Subcutaneous preadipocyte (primary cell): ENCODE measurements at places on chromosomes 2 and 18. TPM values are rescaled to one million over a fixed set of nuclear protein-coding genes. Genes with fewer than 3 reads are reported as not detected.

The GALNT14 gene
- 0.98 and 1.1 TPM in 2 replicates for total RNA-seq

The CHRND gene
- total RNA-seq: not detected in 2 replicates

The GPBAR1 gene
- total RNA-seq: 0.20 TPM in 1 of 2 replicates, not detected in the other

The SNRNP200 gene
- 37.1 and 47.3 TPM in 2 replicates for total RNA-seq

The POTEJ gene
- not detected in 2 replicates for total RNA-seq

The LRRFIP1 gene
- 59.0 and 67.6 TPM in 2 replicates for total RNA-seq

The NAT8 gene
- total RNA-seq: not detected in 2 replicates

The OR6B2 gene
- total RNA-seq: not detected in 2 replicates

The IL18R1 gene
- total RNA-seq: 0.73 and 2.2 TPM in 2 replicates

The GAREM1 gene
- total RNA-seq: 7.2 and 8.1 TPM in 2 replicates

The LYG2 gene
- not detected in 2 replicates for total RNA-seq

The POTEC gene
- total RNA-seq: not detected in 2 replicates

The UGT1A3 gene
- total RNA-seq: not detected in 2 replicates

The PLA2R1 gene
- total RNA-seq: 5.9 and 7.7 TPM in 2 replicates

The IL36A gene
- not detected in 2 replicates for total RNA-seq

The SLC5A7 gene
- total RNA-seq: not detected in 2 replicates

The HMSD gene
- 0.39 TPM in 1 of 2 replicates, not detected in the other for total RNA-seq

The REG3A gene
- total RNA-seq: not detected in 2 replicates

The FSIP2 gene
- under 0.01 and 0.37 TPM in 2 replicates for total RNA-seq

The ATP8B1 gene
- 30.1 and 43.2 TPM in 2 replicates for total RNA-seq

The SEC11C gene
- 10.2 and 11.4 TPM in 2 replicates for total RNA-seq

The PKDCC gene
- total RNA-seq: 26.4 and 26.5 TPM in 2 replicates

The HSPE1 gene
- 75.3 and 90.9 TPM in 2 replicates for total RNA-seq

The CCDC121 gene
- total RNA-seq: 0.73 and 1.2 TPM in 2 replicates

The ANKRD30BL gene
- not detected in 2 replicates for total RNA-seq

The KLF7 gene
- 16.2 and 19.7 TPM in 2 replicates for total RNA-seq

The SIX3 gene
- total RNA-seq: under 0.01 and 0.39 TPM in 2 replicates

The FBXO15 gene
- total RNA-seq: 0.37 and 0.78 TPM in 2 replicates
